Neural progenitor cell (in vitro differentiated cells): ENCODE measurements at places on chromosomes 16 and 17. TPM values are rescaled to one million over a fixed set of nuclear protein-coding genes. Genes with fewer than 3 reads are reported as not detected.

- DNase-seq: no peak
- H3K4me1 ChIP-seq: peaks cover 5% of the 10 kb centered on the region
- H3K36me3 ChIP-seq: no peaks in the 10 kb centered on the region
- H3K27ac ChIP-seq: no peak within 1 kb of the TSS
- H3K27me3 ChIP-seq: no peaks in the 10 kb centered on the region
- no peak within 1 kb of the TSS for H3K4me3 ChIP-seq
These were observed at the start of gene ICAM2 for GRCh38 chr17:64020056-64020766. TSS of gene ICAM2 (minus strand) at chr17:64020633. CDS start at chr17:64006691, 13,942 bp downstream.

GRCh38 chr17:27532269-27533263, 76.3 kb downstream of the KSR1 start:
- H3K27ac ChIP-seq: no peak overlapping the region
- no peak for DNase-seq
- peaks cover 22% of the 10 kb centered on the region for H3K4me1 ChIP-seq
- H3K27me3 ChIP-seq: no peaks in the 10 kb centered on the region
- no peaks in the 10 kb centered on the region for H3K36me3 ChIP-seq

GRCh38 chr17:80518392-80518791, 26.2 kb upstream of the RPTOR start:
- H3K4me1 ChIP-seq: no peaks in the 10 kb centered on the region
- no peak for DNase-seq
- H3K27ac ChIP-seq: no peak overlapping the region
- no peaks in the 10 kb centered on the region for H3K36me3 ChIP-seq
- no peak overlapping the region for H3K4me3 ChIP-seq

DNA sequence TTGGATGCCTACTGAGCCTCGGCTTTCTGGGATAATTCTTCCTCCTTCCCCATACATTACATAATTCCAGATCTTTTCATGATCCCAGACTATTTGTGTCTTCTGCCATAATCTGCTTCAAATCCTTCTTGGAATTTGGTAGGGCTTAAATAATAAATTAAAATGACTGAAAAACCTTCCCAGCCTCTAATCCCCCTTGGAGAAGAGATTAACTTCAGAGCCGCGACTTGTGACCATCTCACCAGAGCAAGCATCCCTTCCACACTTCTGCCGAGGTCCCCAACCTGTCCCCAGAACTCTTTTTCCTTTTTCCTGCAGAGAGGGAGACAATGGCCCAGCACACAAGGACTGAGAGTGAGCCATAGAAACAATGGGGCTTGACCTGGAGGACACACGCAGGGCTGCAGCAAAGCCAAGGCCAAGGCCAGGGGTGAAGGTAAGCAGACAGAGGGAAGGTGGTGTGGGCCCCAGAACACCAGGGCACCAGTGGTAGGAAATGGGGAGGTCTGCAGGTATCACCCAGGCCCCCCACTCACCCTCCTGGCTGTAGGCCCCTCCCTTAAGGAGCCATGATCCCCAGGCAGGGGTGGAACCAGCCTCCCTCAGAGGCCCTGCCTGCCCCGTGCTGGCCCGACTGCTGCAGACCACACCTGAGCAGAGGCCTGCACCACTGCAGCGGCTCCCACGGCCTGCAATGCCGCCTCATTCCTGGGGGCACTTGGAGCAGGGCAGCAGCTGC, 9.6 kb upstream of the BCAR1 start:
- H3K4me1 ChIP-seq: peaks cover 26% of the 10 kb centered on the region
- no peak overlapping the region for H3K27ac ChIP-seq
- no peaks in the 10 kb centered on the region for H3K36me3 ChIP-seq
- DNase-seq: no peak
- H3K27me3 ChIP-seq: no peaks in the 10 kb centered on the region
- H3K4me3 ChIP-seq: no peak overlapping the region

DNA sequence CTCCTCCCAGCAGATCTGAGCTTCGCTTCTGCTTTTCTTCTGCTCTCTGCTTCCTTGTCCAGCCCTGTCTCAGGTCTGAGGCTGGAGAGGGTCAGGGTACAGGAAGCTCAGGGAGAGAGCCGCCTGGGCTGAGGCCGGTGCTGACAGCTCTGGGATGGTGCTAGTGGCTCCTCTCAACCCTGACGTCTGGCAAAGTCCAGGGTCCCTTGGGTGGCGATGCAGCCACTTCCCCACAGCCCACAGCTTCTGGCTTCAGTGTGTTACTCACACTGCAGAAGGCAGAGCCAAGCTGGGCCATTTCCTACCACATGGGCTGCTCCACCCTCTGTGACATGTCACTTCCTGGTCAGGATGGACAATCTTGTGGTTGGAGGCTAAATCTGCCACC, at the start of gene CD300C:
Gene CD300C (minus strand): TSS at position 273 of the 388 bp plus-strand sequence. CDS start 333 bp downstream, outside the sequence.
- DNase-seq: no peak
- H3K4me1 ChIP-seq: no peaks in the 10 kb centered on the region
- no peak within 1 kb of the TSS for H3K27ac ChIP-seq

- H3K27ac ChIP-seq: no peak overlapping the region
- H3K36me3 ChIP-seq: no peaks in the 10 kb centered on the region
- H3K27me3 ChIP-seq: no peaks in the 10 kb centered on the region
These were observed 8.5 kb downstream of the KCTD5 start for GRCh38 chr16:2690852-2691251.

GRCh38 chr17:65202844-65203571, 65.8 kb downstream of the RGS9 start:
- no peaks in the 10 kb centered on the region for H3K27me3 ChIP-seq
- DNase-seq: no peak
- H3K36me3 ChIP-seq: no peaks in the 10 kb centered on the region
- peaks cover 8% of the 10 kb centered on the region for H3K4me1 ChIP-seq

DNA sequence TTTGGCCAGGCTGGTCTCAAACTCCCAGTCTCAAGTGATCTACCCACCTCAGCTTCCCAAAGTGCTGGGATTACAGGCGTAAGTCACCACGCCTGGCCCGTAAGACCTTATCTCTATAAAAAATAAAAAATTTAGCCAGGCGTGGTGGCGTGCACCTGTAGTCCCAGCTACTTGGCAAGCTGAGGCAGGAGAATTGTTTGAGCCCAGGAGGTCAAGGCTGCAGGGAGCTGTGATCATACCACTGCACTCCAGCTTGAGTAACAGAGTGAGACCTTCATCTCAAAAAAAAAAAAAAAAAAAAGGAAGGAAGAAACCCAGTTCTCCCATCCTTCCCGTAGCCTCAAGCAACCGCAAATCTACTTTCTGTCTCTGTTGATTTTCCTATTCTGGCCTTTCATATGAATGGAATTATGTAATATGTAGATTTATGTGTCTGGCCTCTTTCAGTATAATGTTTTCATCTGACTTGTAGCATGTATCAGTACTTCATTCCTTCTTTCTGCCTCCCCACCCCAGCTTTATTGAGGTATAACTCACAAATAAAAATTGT, 11.2 kb downstream of the CASC3 start:
- H3K27me3 ChIP-seq: no peaks in the 10 kb centered on the region
- H3K36me3 ChIP-seq: peaks cover 8% of the 10 kb centered on the region
- H3K4me1 ChIP-seq: no peaks in the 10 kb centered on the region
- no peak overlapping the region for H3K27ac ChIP-seq

Gene KRT17
- not detected in 2 replicates for total RNA-seq

Gene AOC2
- 1.2 and 2.1 TPM in 2 replicates for total RNA-seq

Gene LAT
- total RNA-seq: 2.9 TPM in 1 of 2 replicates, not detected in the other

Gene OXLD1
- total RNA-seq: 11.9 and 51.4 TPM in 2 replicates
